ENCODE measurements at places on chromosomes 11 and 22.

DNA sequence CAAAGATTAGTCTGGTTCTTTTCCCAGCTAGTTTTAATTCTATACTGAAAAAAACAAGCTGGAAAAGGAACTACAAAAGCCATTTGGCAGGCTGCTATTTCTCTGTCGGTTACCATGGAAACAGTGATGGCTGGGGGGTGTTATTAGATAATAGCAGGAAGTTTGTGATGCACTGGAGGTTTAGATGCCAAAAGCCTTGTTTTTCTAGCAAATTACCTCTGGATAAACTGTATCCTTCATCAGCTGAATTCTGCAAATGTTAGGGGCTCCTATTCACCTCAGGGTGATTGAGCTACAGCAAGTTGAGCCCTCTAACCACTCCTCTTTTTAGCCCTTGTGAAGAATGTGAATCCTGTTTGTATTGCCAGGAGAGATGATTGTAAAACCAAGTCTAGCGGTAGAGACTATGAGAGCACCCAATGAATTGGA lies 25.2 kb downstream of the ALKBH3 start:
- peak; percentile 23 for DNase-seq

GRCh38 chr11:10844796-10845195 lies 13.1 kb downstream of the ZBED5 start:
- DNase-seq, result no peak

GRCh38 chr22:20022978-20023613 lies 2.2 kb downstream of the TANGO2 start:
- peak; percentile 49 for DNase-seq

DNA sequence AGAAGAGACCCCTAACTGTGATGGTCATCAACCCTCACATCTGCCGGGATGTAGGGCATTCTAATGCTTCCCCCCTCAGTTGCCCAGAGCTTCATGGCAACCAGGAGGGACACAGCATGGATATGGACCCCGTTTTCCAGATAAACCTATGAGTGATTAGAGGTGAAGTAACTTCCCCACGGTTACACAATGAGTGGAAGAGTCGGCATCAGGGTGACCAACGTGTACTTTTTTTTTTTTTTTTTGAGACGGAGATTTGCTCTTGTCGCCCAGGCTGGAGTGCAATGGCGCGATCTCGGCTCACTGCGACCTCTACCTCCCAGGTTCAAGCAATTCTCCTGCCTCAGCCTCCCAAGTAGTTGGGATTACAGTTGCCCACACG lies 25.0 kb downstream of the TXN2 start:
- no peak for DNase-seq

GRCh38 chr22:29482726-29483125 lies 2.7 kb downstream of the NEFH start:
- no peak for DNase-seq

DNA sequence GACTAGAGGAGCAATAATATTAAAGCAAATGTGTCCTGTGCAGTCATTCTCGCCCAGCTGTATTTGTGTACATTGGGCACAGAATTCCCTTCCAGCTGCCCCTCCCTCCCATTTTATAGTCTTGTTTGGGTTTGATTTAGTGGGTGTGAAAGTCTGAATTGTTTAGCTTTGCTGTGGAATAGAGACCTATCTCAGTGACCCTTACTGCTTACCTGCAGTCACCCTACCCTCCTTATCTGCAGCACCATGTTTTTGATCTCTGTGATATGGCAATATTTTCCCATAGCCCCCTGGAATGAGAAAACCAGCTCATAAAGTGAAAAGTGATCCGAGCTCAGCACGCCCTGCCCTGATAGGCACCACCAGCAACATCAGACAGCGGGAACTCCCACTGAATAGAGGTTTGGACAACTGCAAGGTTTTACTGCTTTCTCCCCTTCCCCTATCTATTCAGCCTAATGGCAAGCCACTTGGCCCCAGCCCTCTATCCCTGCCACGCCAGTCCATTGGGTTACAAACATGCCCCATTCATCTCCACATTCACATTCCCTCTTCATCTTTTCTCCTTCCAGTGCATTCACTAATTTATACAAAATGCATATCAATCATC lies 199.0 kb downstream of the ETS1 start:
- no peak for DNase-seq

- DNase-seq, result no peak
Measured at GRCh38 chr11:117230286-117230961, 1.4 kb downstream of the PCSK7 start.

GRCh38 chr11:33802194-33802950 lies 28.1 kb upstream of the FBXO3 start:
- peak; percentile 43 for DNase-seq

DNA sequence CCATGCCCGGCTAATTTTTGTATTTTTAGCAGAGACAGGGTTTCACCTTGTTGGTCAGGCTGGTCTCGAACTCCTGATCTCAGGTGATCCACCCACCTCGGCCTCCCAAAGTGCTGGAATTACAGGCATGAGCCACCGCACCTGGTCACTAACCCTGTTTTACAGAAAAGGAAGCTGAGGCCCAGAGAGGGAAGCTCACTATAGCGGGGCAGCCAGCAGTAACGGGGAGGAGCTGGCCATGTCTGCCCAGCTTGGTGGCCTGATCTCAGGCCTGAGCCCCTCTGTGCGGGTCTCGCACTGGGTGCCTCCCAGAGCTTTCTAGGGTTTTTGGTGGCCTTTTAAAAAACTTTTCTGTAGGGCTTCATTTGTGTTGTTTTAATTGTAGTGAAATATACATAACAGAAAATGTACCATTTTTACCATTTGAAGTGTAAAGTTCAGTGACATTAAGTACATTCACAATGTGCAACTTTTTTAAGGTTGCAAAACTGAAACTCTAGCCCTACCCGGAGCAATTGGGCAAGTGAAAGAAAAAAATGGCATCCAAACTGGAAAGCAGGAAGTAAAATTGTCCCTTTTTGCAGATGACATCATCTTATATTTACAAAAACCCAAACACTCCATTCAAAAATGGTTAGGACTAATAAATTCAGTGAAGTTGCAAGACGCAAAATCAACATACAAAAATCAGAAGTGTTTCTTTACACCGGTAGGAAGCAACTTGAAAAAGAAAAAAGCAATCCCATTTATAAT lies 14.5 kb upstream of the CYTH4 start:
- DNase-seq, result peak; percentile 57

- DNase-seq, result no peak
Measured at GRCh38 chr11:12329169-12329568, 48.2 kb upstream of the PARVA start.

DNA sequence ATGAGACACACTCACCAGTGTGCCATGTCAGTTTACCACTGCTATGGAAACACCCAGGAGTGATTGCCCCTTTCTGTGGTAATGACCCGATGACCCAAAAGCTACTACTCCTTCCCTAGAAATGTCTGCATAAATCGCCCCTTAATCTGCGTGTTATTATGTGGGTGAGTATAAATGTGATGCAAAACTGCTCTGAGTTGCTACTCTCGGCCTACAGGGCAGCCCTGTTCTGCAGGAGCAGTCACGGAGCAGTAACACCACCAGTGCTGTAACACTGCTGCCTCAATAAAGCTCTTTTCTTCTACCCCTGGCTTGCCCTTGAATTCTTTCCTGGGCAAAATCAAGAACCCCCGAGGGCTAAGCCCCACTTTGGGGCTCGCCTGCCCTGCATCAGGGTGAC lies 9.6 kb upstream of the LDLRAD3 start:
- DNase-seq, result no peak

- DNase-seq, result no peak
Measured at GRCh38 chr11:117627259-117627658, 169.8 kb downstream of the DSCAML1 start.

- DNase-seq, result no peak
Measured at GRCh38 chr22:42039271-42039670, 31.3 kb downstream of the NAGA start.

DNA sequence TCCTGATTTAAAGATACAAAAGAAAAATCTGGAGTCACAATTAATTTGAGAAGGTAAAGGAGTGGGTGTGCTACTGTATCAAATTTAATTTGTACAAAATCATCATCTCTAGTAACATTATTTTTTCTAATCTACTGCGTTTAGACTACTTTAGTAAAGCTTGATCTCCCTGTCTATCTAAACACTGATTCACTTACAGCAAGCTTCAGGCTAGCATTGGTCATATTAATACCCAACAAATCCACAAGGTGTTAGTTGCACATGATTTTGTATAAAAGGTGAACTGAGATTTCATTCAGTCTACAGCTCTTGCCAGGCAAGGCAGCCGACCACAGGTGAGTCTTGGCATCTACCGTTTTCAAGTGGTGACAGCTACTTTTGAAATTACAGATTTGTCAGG lies at the start of gene FSHB:
Gene FSHB (plus strand): TSS at position 301 of the 400 bp plus-strand sequence. CDS start 889 bp downstream, outside the sequence.
- no peak for DNase-seq

DNA sequence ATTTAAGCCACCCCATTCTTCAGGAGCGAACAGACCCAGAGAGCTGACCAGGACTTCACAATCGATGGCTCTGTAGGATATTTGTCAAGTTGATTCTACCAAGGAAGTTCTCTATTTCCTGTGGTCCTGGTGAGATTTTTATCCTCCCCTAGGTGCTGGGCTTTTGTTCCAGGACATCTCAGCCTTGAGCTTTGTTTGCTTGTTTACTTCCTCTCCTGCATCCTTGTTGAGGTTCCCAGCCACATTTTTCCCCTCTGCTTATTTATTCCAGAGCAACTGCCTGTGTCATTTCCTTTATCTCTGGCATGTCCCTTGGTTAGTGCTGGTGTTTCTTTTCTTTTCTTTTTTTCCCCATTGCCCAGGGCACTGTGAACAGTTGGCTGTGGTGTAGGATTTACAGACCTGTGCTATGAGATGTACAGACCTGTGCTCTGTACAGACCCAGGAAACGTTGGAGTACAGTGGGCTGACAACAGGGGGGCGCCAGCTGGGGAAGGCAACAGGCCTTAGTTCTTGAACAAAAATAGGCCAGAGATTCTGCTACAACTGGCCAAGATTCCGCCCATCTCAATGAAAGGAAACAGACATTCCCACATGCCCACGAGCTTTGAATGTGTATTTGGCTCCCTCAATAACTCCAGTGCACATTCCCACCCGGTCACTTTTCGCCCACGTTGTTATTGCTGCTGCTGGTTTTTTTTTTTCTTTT lies 235.9 kb upstream of the DDI1 start:
- no peak for DNase-seq

DNA sequence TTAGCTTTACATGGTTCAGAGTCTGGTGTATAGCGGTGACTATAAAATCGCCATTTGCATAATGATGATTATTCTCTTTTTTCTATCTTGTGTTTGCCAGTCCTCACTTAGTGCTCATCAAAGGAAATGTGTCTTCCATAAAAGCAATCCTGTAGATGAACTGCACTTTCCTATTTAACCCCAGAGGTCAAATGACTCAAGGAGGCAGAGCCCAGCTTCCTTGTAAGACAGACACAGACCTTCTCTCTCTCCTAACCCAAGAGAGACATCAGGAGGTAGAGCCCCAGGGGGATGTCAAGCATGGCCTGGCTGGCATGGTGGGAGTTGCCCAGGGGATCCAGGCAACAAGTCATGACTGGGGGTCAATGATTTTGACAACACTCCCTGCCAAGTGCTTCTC lies 46.9 kb upstream of the CRTAM start:
- DNase-seq, result no peak

DNA sequence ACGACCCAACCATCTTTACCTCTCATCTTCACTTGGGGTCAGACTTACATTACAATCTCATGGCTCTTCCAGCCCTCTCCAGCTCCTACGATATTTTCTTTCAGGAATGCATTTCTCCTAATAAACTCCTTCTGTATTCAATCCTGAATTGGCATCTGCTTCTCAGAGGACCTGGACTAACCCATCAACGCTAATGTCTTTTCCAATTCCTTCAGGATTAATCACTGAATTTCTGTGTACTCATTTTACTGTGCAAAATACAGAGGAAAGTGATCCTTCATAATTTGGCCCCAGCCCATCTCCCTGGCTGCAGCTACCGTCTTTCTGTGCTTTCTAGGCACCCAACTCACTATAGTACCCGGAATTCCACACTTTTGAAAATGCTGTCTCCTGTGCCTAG lies 239.2 kb downstream of the METTL15 start:
- DNase-seq, result no peak

GRCh38 chr11:15589070-15589626 lies 474.4 kb downstream of the INSC start:
- DNase-seq, result no peak

GRCh38 chr11:16204261-16204660 lies 152.1 kb downstream of the SOX6 start:
- DNase-seq, result no peak

DNA sequence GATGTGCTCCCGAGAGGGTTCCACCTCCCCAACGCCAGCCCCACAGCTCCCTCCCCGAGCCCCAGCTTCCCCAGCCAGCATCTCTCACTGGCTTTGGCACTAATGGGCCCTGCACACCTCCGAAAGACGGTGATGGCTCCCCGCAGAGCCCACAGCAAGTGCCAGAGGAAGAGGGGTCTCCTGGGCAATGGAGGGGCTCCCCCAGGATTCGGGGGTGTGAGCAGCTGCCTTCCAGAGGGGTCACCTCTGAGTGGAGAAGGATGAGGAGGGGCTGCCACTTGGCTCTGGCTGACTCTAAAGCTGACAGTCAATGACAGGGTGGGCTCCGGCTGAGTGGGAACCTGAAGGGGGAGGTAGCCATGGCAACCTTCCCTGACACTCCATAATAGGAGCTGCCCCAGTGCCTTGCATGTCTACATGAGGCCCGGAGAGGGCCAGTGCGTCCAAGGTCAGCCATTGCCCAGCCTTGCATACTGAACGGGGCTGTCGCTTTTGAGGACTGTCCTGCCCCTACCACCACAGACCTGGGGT lies 98.6 kb upstream of the SYT13 start:
- no peak for DNase-seq

DNA sequence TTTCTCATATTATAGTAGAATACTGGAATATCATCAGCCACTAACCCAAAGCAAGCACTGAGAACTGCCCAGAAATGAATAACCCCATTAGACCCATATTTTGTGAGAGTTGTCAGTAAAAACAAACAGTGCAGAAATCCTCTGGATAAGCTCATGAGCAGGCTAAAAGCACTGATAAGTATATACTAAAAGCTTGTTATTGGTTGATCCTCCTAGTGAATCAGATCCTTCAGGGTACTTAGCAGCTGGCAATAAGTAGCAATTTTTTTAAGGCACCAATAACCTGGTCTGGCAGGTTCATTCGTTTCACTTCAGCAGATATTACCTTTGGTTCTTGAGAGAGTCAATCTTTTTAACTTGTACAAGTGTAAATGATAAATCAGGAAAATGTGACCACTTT lies 1.2 kb downstream of the NOX4 start:
- DNase-seq, result no peak

Data from hematopoietic multipotent progenitor cell treated with erythropoietin and hydrocortisone succinate and interleukin-3 and kit ligand, for 6 days (in vitro differentiated cells).